ENCODE measurements at places on chromosomes 7 and 10.

- no peak for DNase-seq
These were observed 49.4 kb upstream of the RET start for GRCh38 chr10:43027331-43027955.

DNA sequence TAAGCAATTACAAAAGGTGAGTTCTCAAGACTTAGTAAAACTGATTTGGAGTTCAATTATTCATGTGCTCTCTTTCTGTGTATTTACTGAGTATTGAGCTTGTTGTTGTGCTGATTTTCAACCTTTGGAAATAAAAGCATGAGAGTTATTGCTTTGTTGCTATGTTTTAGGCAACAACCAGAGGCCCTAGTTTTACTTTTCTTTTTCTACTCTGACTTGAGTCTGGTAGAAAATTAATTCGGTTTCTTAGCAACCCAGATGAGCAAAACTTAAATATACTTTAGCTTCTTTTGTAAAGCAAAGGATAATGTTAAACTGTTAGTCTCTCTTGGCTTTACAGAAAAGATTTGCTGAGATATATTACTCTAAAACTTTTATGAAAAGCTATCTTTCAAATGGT, 66.4 kb upstream of the SCIN start:
- no peak for DNase-seq

GRCh38 chr7:114084002-114084471, 165.2 kb upstream of the PPP1R3A start:
- DNase-seq: no peak

GRCh38 chr10:92571649-92572048, 2.2 kb downstream of the IDE start:
- DNase-seq: no peak

DNA sequence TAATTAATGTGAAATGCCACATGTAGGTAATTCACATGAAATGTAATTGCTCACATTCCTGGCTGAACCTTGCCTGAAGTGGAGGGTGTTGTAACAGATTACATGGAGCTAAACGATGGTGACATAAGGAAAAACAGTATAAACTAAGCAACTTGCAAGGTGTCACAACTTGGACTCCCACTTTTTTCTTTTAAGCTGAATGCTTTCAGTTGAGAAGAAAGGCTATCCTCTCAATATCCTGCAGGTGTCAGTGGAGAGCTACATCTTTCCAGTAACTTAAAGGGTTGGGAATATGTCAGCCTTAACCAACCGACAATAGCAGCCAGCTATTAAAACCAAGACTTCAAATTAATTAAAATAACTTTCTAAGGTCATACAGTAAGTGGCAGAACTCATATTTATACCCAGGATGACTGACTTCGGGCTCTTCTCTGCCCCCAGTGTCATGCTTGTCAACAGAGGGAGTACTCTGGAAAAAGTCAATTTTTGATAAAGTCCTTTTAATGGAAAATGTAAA, 33.7 kb downstream of the NRBF2 start:
- DNase-seq: peak; percentile 54

DNA sequence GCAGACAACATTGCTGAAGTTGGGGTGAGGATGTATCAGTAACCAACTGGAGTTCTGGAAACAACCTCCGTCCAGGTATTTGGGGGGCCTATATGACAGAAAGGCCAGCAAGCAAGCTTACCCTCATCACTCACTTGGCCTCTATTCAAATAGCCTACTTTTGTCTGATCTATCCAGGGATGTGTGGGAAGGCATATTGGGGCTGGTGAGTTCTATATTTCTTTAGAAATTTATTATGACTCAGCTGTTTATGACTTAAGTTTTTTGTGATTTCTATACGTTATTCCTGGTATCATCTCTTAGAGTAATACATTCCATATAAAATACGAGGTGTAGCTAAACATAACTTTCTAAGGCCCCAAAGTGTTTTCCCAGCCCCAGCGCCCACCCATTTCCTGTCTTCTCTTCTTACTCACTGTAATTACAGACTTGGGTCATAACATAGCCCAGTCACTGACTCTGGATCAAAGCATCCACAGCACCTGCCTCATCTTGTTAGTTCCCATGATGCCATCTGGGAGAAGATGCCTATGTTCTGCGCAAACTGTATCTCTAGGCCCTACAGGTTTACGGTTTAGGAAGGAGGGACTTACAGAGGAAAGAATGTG, 18.1 kb downstream of the GARS1 start:
- no peak for DNase-seq

GRCh38 chr10:73856261-73856660, 18.1 kb downstream of the CAMK2G start:
- no peak for DNase-seq

GRCh38 chr10:102120991-102121738, 997 bp upstream of the LDB1 start:
- DNase-seq: no peak

DNA sequence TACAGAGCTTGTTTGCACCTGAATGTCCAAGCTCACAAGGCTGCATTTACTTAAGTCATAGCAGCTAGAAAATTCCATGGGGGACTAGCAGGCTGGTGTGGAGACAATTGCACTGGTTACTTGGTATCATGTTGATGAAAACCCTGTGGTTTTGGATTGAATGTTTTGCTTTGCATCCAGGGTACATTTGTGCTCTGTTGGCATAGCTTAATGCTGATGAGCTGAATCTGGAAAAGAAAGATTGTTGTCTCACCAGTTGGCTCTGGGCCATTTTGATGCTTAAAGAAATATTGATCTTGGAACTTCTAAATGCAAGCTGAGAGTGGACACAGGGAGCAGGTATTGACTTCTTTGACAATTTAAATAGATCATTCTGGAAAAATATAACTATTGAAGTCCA, 122.5 kb upstream of the MBL2 start:
- no peak for DNase-seq

DNA sequence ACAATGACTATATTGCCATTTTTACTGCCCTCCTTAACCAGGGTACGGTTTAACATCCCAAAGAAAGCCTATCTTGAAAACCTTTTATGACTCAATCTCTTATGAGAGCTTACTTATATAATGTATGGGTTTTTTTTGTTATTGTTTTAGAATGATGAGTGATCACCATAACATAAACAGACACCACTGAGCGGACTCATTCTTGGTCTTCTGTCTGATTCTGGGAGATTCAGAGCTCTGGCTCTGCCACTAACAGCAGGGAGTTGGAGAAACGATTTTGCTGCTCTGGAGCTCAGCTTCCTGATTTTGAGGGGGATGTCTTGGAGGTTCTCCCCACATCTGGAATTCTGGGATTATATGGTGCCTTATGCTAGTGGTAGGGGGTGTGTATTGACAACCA, 244.1 kb downstream of the FRMD4A start:
- no peak for DNase-seq

DNA sequence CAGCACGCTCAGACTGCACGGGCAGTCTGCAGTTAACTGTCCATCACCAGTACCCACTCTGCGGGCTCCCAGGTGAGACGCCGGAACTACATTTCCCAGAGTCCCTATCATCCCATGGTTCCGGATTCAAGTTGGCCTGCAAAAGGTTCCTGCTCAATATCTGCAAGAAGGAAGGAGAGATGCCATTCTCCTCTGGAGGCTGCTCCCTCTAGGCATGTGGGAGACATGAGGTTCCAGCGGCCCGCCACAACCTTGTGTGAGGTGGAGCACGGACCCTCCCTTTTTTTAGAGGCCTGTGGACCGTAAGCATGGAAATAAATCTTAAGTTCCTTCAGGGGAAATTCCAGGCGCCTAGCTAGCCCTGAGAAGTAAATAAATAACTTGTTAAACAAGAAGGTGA, 29.7 kb downstream of the NUP42 start:
- DNase-seq: no peak

- no peak for DNase-seq
These were observed 1.1 kb upstream of the AKR1B1 start for GRCh38 chr7:134459981-134460380.

- no peak for DNase-seq
These were observed 101.2 kb downstream of the MPP7 start for GRCh38 chr10:28201410-28202400.

- no peak for DNase-seq
These were observed 131.8 kb upstream of the PALS2 start for GRCh38 chr7:24441314-24442027.

- no peak for DNase-seq
These were observed 43.1 kb upstream of the SNX13 start for GRCh38 chr7:17983221-17984062.

GRCh38 chr7:127682140-127682539, 30.1 kb downstream of the SND1 start:
- DNase-seq: no peak

DNA sequence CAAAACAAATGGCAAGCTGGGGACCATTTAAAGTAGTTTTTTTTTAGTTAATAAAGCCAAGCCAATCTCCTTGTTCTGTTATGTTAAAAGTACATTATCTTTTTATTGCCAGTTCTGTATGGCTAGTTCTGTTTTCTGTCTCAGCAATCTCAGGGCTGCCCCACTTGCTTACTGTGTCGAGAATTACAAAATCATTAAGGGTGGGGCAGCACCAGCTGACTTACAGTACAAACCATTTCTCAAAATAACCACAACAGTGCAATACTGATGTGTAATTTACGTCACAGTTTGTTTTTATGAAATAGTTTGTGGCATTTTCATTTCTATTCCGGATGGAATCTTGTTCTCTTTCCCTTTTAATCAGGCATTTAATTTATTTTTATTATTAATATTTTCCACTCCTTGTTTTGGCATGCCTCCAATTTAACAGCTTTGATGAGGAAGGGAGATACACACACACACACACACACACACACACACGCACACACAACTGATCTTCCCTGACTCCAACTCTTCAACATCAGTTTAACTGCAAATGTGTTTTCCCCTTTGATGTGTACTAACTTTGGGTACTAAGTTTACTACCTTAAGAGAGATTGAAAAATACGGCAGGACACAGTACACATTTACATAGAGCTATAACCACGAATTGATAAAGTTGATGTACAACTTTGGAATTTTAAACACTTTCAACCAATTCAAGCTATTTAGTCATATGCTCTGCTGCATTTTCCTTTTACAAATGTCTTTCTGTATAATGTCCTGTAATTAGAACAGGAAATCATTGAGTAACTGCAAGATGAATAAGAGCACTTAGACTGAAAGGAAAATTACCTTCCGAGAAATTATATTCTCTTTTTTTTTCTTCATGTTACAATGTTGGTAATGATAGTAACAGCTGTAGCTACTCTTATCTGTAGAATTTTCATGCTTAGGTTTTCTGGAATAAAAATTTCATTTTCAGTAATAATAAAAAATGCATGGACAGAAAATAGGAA, 91.5 kb downstream of the ARID5B start:
- DNase-seq: peak; percentile 45

GRCh38 chr10:17128261-17128660, 1.4 kb downstream of the CUBN start:
- DNase-seq: no peak

DNA sequence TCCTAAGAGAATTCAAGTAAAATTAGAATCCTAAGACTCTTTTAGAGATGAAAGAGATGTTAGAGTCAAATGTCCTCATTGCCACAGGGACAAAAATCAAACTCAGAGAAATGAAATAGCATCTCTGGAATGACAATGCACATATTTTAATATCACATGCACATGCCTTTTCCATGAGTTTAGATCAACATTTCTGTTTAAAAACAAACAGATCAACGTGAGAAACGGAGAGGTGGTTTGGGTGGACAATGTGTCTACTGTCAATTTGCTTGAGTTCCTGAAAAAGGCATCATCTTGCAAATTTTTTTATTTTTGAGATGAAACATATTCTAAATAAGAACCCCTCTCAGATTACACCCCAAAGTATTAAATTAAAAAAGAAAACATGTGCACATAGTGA, 130.0 kb downstream of the CHRM2 start:
- DNase-seq: no peak

- no peak for DNase-seq
These were observed 78.2 kb downstream of the MGMT start for GRCh38 chr10:129545261-129545660.

- DNase-seq: no peak
These were observed 9.5 kb downstream of the IRF5 start for GRCh38 chr7:128946936-128947830.

- DNase-seq: no peak
These were observed 435.8 kb upstream of the MGMT start for GRCh38 chr10:129030996-129031843.

DNA sequence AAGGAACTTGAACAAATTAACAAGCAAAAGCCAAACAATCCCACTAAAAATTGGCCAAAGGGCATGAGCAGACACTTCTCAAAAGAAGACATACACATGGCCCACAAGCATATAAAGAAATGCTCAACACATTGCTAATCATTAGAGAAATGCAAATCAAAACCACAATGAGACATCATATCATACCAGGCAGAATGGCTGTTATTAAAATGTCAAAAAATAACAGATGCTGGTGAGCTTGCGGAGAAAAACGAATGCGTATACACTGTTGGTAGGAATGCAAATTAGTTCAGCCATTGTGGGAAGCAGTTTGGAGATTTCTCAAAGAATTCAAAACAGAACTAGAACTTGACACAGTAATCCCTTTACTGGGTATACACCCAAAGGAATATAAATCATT, 311.7 kb upstream of the HPS1 start:
- DNase-seq: no peak

DNA sequence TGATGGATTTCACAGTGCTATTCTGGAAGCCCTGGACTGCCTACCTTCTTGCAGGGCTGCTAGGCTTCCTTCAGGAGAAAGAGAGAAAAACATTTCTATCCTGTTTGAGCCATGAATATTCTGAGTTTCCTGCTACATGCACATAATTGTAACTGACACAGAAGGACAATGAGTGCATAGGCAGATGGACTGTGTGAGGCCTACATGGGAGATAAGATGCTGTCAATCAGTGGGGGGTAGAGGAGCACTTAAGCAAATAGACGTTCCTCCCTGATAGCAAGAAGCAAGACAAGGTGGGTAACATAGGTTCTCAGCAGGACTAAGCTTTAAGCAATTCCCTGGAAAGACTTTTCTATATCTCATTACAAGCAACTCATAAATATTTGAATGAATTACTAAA, 11.6 kb downstream of the ALDH18A1 start:
- no peak for DNase-seq

GRCh38 chr10:85919491-85920021, 447.0 kb downstream of the GRID1 start:
- no peak for DNase-seq

- DNase-seq: no peak
These were observed 142.9 kb downstream of the SVIL start for GRCh38 chr10:29491918-29492317.

DNA sequence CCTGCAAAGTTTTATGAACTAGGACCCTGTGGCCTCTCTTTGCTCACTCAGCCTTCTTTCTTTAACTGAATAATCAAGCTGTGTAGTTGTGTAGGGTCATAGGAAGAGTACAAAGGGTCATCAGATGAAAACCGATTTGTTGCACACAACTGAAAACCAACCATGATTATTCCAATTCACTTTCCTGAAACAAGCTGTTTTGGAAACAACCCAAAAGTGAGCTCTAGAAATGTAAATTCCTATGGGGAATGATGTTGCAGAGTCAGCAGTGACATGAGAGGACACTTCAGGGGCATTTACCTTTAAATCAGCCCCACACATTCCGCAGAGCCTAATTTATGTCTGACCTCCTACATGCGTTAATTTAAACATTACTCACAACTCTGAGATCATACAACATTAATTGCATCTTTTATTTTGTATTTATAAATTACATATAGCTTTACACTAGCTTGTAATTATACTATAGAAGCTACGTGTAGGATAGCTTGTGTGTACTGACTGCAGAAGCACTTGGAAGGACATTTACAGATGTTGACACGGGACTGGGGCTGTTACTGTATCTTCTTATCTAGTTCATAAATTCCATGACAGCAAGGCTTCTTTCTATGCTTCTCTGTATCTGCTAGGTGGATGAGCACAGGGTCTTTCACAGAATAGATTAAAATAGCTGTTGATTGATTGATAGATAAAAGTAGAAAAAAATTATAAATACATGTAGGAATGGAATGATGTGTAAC, 139.9 kb upstream of the AKR1E2 start:
- no peak for DNase-seq

Data from GM12864 (cell line).